Cardiac muscle cell (in vitro differentiated cells and primary cell): ENCODE measurements at places on chromosomes 7 and 10.
A peak's percentile ranks its signal among the peaks of the same experiment; 100 is the strongest.

GRCh38 chr10:132602614-132603013, 65.0 kb downstream of the INPP5A start:
- DNase-seq, result no peak

GRCh38 chr7:36115448-36116321, 37.4 kb upstream of the EEPD1 start:
- DNase-seq, result peak; percentile 96

GRCh38 chr7:158282461-158283001, 305.1 kb downstream of the PTPRN2 start:
- no peak for DNase-seq

GRCh38 chr7:105622106-105622731, 40.9 kb upstream of the EFCAB10 start:
- DNase-seq, result no peak

DNA sequence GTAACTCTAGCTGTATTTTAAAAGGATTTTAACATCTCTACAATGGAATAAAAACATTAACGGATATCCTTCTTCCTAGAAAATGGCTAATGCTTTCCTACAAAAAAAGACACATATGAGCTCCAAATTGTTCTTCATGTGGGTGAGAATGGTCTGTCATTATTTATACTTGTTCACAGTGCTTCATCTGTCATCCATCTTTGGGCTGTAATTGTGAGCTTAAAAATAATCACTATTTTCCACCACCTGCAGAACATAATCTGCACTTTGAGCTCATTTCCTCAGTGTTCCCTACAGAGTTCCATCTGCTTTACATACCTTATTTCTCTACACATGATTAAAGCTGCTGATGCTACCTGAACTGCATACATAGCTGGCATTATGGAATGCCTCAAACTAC, 979.1 kb upstream of the C7orf33 start:
- no peak for DNase-seq

DNA sequence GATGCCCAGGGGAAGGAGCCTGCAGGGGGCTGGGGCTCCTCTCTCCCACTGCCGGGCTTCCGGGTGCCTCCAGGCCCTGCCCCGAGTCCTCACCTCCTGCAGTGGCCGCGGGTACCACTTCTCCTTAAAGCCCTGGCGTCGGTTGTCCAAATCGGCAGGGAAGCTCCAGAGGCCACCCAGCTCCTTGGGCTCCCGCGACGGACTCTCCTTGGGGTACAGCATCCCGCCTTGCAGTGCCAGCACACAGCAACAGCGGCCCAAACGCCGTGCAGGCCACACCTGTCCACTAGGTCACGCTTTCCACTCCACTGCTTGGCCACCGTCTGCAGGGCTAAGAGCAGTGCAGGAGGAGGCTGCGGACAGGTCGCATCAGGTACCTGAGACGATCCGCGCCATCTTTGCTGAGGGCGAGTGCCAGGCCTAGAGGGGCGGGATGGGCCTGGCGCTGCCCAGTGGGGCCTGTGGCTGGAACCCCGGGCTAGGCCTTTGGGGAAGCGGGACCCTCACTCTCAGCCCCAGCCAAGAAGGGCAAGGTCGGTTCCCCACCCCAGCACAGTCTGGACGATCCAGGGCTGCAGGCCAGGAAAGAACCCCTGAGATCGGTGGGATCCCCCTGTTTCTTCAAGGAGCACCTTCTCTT, 47.7 kb upstream of the ZNF479 start:
- DNase-seq, result no peak

DNA sequence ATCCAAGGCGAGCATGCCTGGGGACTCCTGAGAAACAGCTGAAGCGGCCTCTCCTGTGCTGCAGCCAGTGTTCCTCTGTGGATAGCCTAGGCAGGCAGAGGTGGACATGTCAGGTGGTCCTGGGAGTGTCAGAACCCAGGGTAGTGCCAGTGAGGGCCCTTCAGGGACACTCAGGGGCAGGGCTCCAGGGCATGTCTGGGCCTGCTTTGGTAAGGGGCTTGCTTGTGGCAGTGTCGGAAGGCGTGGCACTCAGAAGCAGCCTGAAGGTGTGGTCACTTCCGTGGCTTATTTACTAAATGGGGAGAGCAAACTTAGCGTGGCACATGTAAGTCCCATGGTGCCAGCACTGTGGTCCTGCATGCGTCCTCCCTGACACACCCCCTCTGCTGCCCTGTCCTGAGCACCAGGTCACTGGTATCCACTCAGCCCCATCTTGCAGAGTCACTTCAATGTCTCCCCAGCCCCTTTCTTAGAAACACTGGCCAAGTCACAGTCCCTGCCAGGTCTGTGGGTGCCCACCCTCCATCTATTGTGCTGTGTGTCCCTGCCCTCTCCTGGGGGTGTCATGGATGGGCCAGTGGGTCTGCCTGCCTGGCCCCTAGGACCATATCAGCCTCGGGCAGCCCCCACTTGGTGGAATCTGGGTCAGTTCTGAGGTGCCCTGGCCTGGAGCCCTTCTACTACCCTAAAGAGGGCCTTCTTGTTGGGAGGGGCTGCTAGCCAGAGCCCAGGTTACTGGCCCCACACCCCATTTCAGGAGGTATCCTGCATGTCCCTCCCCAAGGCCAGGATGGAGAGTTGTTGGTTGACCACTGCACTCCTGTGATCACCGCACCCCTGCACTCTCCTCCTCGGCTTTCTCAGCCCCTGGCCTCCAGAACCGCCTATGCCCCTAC, 6.4 kb downstream of the ZMIZ2 start:
- DNase-seq, result no peak

- no peak for DNase-seq
These were observed 541 bp downstream of the ELMO1 start for GRCh38 chr7:37448011-37448635.

DNA sequence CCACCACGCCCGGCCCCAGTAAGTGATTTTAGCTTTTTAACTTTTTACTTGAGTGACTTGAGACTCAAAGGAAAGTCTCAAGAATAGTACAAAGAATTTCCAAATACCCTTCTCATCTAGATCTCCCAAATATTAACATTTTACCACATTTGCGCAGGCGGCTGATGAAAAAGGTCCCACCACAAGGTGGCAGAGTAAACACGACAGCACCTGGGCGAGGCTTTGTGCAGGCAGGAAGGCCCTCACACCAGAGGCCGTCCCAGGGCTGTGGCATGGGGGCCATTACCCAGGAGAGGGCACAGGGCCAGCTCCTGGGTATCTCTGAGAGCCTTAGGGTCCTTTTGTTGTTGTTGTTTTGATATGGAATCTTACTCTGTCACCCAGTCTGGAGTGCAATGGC, 50.0 kb upstream of the WIPI2 start:
- DNase-seq, result peak; percentile 42

DNA sequence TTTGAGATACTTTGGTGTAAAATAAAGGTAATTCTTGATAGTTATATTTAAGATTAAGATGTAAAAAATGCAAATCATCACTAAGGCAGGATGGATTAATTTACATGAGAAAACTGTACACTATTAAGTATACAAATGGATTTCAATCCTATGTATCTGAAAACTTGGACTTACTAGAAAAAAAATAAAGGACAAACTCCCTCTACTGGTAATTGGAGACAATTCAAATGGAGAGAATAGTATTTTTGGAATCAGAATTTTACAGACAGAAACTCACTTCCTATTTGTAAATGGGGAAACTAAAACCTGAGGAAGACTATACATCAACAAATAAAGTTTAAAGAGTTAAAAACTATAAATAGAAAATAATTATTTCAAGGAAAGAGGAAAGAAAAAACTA, 62.6 kb downstream of the CUL2 start:
- peak; percentile 45 for DNase-seq

GRCh38 chr7:50756180-50756579, 26.5 kb downstream of the GRB10 start:
- no peak for DNase-seq

GRCh38 chr7:144738708-144739314, 97.0 kb downstream of the TPK1 start:
- DNase-seq, result peak; percentile 54

DNA sequence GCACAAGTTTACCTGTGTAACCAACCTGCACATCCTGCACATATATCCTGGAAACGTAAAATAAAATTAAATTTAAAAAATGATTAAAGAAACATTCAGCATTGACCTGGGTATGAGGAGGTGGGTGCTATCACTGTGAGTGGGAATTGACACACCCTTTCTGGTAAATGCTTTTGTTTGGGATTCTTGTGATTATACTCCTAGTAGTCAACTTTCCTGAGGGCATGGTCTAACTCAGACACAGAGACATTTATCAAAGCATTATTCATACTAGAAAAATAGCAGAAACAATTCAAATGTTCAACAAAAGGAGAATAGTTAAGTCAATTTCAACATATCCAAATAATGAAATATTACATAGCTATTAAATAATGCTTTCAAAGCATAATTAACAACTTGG, 44.2 kb downstream of the CNNM2 start:
- no peak for DNase-seq

DNA sequence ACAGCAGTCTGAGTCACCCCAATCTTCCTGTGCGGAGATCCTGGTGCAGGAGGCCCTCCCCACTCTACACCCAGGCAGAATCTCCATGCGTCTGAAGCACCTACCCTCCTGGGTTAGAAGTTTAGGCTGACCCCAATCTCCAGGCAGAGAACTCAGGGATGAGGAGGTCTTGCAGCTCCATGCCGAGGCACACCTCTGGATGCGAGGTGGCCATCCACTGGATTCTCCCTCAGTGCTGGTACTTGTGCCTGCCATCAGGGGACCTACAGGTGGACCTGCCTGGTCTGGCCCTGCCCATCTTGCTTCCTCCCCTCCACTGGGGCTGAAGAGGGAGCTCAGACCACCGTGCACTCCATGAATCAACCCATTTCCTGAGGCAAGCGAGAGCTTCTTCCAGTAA, 28.8 kb upstream of the AMPH start:
- DNase-seq, result no peak

- no peak for DNase-seq
These were observed 7.3 kb downstream of the ATP6V1F start for GRCh38 chr7:128869944-128870285.

- no peak for DNase-seq
These were observed 20.3 kb downstream of the CALHM2 start for GRCh38 chr10:103431902-103432301.

- no peak for DNase-seq
These were observed 410.1 kb downstream of the ARL4A start for GRCh38 chr7:13097499-13097898.

GRCh38 chr7:18515067-18515466, 19.5 kb downstream of the HDAC9 start:
- peak; percentile 70 for DNase-seq

DNA sequence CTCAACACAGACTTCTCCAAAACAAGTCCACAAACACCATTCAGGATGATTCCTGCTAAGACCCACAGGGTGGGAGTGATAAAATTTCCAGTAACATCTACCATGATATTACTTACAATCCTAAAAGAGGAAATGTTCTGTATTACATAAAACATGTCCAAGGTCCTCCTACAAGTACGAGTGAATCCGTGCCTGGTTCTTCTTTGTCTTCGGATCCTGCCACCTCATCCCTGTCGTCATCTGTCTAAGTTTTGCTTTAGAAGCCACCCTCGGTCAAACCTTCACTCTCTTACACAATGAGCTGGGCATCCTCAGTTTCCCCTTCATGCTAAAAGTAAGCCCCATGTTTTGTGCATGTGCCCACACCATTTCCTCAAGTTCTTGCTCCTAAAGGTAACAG, 279.0 kb downstream of the KCNMA1 start:
- no peak for DNase-seq

- no peak for DNase-seq
These were observed 54.2 kb downstream of the DLG5 start for GRCh38 chr10:77872151-77872946.
